ENCODE measurements at places on chromosomes 12 and 14.

- no peak for DNase-seq
These were observed 20.9 kb upstream of the SCFD1 start for GRCh38 chr14:30600922-30601918.

DNA sequence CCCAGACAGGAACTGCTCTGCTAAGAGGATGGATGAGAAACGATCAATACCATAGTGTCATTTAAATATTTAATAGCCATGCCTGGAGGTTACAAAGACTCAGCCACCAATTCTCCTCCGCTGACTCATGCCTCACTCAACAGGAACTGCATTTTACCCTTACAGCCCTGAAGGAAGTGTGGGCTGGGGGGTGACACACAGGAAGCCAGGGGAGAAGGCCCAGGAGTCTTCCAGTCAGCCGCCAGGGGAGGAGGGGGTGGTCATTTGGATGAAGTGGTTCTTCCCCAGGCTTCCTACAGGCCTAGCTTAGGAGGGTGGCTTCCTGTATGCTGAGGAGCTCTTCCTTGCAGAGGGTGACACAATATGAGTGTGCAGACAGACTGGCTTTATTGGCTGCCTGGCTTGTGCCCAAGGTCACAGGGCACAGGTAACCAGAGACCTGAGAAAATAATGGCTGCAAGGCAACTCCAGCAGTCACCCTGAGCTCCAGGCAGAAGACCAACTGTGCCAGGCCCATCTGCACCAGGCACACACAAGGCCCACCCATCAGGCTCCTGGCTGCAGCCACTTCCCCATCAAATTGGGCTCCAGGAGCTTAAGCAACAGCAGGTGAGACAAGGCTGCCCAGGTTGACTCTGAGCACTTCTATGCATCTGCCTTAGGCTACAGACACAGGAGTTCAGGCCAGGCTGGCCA is 30.6 kb upstream of the RPLP0 start:
- DNase-seq, result no peak

- no peak for DNase-seq
These were observed 714 bp upstream of the PSMC6 start for GRCh38 chr14:52706286-52706685.

DNA sequence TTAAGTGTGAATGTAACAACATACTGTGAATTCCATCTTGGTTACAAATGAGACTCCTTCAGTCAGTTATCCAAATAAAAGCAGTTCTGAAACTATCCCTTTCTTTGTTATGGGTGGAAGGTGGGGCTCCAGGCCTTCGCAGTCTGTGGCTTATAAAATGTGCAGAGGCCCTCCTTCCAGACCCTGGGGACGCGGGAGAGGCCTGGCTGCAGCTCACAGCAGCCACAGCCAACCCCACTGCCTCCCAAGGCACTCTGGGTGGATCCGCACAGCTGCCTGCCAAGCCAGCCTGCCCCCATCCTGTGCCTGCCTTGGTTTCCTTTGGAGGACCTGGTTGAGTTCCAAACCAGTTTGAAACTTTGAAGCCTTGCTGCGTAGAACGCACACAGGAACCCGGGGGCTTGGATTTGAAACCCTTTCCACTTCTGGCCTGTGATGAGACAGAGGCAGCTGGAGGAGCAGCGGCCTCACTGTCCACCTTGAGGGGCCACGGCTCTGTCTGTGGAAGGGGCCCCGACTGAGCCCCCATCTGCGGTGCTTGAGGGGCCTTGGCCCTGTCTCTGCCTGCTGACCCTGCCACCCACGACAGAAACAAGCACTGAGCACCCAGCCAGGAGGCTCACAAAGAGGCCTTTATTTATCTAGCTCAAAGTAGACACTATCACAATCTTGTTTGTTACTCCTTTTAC is 30.4 kb downstream of the CCNK start:
- peak; percentile 85 for DNase-seq

GRCh38 chr12:93177208-93178153 is 200.2 kb upstream of the NUDT4 start:
- no peak for DNase-seq

DNA sequence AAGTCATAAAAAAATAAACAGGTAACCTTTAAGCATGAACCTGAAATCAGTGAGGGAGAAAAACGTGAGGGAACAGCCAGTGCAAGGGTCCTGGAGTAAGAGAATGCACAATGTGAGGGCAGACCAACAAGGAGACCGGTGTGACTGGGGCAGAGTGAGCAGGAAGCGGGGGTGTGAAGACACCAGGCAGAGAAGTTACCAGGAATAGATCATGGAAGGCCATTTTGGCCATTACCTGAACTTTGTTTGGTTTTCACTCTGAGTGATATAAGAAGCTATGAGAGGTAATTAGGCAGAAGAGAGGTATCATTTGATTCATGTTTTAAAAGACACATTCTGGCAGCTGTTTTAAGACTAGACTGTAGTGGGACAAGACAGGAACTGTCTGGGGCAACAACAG is 15.0 kb downstream of the PAH start:
- no peak for DNase-seq

- no peak for DNase-seq
These were observed 131.0 kb upstream of the SRRM4 start for GRCh38 chr12:118850244-118850825.

DNA sequence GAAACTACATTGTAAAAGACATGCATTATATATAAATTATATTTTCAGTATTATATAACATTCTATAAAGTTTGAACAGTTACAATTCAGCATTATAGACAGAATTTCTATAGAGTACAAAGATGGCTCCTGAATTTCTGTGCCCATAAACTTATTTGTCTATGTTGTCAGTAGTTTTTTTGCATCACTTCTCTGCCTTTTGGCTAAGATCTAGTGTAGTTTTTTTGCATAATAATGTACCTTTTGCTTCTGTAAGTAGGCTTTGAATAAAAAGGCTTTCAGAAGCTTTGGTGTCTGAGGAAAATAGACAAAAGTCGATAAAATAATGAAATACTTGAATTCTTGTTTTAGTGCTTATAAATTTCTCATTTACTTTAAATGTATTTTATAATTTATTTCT is 11.1 kb downstream of the DNAL1 start:
- no peak for DNase-seq

- DNase-seq, result no peak
These were observed 343.0 kb downstream of the BMP4 start for GRCh38 chr14:53613404-53614253.

- peak; percentile 80 for DNase-seq
These were observed 5.5 kb downstream of the AMN start for GRCh38 chr14:102927878-102928411.

GRCh38 chr12:113238309-113238708 is 17.0 kb downstream of the TPCN1 start:
- peak; percentile 59 for DNase-seq

DNA sequence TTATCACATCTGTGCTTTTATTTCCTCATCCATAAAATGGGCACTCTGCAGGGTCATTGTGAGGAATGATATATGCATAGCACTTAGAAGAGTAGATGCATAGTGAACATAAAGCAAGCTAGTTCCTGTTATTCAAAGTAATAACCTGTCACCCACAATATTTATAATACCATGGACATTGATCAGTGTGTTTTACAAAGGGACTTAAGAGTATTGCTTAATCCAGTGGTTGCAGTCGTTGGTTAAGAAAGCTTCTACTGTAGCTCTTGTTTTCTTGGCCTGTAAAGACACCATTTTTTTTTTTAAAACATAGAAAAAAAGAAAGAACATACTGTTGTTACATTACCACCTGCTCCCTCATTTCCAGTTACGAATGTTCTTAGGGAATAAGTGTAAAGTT is 13.1 kb downstream of the METAP2 start:
- DNase-seq, result no peak

DNA sequence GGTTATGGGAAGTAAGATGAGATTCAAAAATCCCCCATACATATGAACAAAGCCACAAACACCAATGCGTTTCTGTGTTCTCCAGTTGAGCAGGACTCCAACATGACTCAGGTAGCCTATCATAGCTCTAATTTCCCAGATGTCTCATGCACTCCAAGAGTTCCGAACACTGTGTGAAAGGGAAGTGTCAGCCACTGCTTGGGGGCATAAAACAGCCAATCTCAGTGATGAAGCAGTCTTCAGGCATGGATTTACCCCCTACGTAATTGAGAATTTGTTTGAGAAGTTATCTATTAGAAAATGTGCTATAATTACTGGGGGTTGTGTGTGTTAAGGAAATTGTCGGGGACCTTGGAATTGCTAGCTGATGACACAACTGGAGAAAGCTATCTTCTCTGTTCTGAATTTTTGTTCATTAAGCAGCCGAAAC is 153.9 kb upstream of the AVPR1A start:
- DNase-seq, result no peak

DNA sequence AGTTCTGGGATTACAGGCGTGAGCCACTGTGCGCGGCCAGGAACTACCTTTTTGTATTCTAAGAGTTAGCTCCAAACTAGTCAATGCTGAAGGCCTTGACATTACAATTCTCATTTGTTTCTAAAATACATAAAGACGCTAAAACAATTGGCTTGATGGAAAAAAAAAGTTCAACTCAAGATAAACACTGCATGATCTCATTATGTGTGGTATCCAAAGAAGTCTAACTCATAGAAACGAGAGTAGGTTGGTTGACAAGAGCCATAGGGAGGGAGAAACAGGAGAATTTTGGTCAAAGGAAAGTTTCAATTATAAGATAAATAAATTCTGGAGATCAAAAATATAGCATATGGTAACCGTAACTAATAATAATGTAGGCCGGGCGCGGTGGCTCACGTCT is 20.0 kb upstream of the RNF34 start:
- DNase-seq, result peak; percentile 16

- DNase-seq, result no peak
These were observed 8.2 kb upstream of the MIS18BP1 start for GRCh38 chr14:45261209-45261608.

GRCh38 chr12:43015090-43015737 is 425.7 kb upstream of the PRICKLE1 start:
- no peak for DNase-seq

- no peak for DNase-seq
These were observed 31.3 kb downstream of the BMP4 start for GRCh38 chr14:53925201-53925766.

DNA sequence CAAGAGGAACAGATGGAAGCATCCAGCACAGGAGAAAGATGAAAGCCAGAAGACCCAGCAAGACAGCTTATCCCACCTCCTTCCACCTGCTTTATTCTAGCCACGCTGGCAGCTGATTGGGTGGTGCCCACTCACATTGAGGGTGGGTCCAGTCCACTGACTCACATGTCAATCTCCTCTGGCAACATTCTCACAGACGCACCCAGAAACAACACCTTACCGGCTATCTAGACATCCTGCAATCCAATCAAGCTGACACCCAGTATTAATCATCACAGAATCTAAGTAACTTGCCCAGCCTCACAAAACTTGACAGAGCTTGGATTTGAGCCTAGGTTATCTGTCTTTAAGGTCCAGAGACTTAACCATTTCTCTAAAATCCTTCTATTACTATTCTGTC is 208.9 kb downstream of the PAH start:
- no peak for DNase-seq

- DNase-seq, result no peak
These were observed 6.8 kb downstream of the ART4 start for GRCh38 chr12:14836336-14837210.

- no peak for DNase-seq
These were observed 1.6 kb upstream of the TFCP2 start for GRCh38 chr12:51174501-51174900.

- no peak for DNase-seq
These were observed 4.9 kb downstream of the PHLDA1 start for GRCh38 chr12:76026643-76027063.

DNA sequence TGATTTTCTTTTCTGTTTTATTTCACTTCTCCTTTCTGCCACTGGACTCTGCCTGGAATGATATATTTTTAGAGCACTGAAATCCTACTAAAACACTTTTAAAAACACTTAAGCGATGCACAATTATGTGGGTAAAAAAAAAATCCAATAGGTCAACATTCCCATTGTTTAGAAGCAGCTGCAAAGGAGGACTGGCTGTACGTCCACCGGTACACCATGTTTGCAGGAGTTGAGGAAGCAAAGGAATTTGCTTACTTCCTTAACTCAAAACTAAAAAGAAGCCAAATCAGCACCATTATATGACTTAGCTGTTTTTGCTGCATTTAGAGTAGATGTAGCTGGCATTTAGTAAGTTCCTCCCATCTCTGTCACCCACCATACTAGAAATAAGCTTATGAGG is 186.8 kb upstream of the TMTC1 start:
- no peak for DNase-seq

DNA sequence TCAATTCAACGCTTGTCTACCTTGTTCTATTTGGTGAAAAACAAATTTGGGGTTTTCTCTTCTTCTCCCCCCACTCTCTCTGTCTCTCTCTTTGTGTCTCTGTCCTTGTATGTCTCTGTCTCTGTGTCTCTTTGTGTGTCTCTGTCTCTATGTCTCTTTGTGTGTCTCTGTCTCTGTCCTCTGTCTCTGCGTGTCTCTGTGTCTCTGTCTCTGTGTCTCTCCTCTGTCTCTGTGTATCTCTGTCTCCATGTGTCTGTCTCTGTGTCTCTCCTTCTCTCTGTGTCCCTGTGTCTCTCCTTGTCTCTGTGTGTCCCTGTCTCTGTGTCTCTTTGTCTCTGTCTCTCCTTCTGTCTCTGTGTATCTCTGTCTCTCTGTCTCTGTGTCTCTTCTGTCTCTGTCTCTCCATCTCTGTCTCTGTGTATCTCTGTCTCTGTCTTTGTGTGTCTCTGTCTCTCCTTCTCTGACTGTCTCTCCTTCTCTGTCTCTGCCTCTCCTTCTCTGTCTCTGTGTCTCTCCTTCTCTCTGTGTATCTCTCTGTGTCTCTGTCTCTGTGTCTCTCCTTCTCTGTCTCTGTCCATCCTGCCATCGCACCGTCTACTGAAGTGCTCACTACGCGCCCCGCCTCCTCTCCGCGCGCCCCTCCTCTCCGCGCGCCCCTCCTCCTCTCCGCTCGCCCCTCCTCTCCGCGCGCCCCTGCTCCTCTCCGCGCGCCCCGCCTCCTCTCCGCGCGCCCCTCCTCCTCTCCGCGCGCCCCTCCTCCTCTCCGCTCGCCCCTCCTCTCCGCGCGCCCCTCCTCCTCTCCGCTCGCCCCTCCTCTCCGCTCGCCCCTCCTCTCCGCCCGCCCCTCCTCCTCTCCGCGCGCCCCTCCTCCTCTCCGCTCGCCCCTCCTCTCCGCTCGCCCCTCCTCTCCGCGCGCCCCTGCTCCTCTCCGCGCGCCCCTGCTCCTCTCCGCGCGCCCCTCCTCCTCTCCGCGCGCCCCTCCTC is 12.8 kb downstream of the LRCOL1 start:
- DNase-seq, result no peak

- DNase-seq, result no peak
These were observed 84.7 kb downstream of the SLC41A2 start for GRCh38 chr12:104873374-104873773.

DNA sequence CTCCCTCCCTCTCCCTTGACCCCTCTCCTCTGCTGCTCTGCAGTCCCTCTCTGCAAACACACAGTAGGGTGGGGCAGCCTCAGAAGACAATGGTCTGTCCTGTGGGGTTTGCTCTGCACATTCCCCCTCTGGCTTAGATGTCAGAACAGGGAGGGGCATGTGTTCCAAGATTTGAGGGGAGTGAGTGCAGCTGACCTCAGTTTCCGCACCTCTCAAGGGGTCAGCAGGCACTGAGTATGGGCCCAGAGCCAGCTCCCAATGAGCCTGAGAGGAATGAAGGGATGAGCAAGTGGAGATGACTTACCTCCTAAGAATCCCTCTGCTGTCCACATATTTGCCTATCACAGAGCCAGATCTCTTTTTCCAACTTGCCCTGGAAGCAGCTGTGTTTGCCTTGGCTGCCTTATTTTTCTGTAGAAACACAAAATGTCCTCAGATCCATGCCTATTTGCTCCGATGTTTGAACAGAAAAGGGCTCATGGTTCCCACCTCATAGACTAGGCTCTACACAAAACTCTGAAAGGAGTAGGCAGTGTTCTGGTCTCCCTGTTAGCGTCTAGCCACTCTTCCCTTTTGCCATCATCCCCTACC is 111.4 kb downstream of the CRACR2A start:
- no peak for DNase-seq
